ENCODE measurements at places on chromosomes 1 and 21.

- peak; percentile 15 for DNase-seq
Measured at GRCh38 chr1:112803906-112804762, 89.0 kb upstream of the PPM1J start.

DNA sequence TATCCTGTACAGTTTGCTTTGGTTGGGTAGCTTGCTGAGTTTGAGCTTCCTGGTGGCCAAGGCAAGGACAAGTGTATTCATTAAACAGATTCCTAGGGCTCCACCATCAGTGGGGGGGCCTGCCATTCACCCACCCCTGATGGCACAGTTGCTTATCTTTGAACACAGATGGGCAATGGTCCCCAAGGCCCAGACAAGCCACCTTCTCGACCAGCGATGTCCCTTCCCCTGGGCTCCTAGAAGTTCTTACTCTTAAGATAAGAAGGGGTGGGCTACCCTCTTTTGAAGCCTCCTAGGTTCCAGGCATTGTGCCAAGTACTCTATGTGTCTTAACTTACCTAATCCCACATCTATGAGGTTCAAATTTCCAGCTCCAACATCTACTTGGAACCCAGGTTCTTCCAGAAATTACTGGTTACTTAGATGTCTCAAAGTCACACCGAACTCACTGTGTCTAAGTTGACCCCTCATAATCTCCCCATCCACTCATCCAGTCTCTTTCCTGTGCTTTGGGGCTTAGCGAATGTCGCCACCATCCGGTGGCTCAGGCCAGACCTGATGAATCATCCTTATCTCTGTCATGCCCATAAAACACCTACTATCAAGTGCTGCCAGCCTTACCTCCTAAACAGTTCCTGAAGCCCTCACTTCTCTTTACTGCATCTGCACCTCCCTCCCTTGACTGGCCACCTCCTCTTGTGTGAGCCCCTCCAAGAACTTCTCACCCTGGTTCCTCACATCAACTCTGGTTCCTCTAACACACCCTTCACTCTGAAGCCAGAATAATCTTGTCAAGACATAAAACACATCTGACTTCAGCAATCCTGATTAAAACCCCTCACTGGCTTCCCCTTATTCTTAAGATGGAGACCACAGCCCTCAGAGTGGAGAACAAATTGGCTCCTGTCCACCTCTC is 50.1 kb downstream of the KLHDC7A start:
- no peak for DNase-seq

- no peak for DNase-seq
Measured at GRCh38 chr1:107105914-107106313, 34.9 kb upstream of the NTNG1 start.

DNA sequence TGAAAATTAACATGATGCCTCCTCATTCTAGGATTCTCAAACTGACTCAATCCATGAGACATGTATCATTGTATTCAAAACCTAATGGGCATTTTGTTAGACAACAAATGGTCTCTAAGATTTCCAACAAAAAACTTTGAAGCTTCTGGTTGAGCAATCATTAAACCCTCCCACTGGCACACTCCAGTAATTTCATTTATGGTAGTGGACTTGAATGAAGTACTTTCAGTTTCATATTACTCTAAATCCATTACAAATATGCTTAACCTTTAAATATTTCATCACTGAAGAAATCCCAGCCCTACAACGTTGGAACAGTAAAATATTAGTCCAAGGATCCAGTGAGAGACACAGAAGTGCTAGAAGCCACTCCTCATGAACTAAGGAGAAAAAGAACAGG is 43.5 kb downstream of the GBP6 start:
- no peak for DNase-seq

DNA sequence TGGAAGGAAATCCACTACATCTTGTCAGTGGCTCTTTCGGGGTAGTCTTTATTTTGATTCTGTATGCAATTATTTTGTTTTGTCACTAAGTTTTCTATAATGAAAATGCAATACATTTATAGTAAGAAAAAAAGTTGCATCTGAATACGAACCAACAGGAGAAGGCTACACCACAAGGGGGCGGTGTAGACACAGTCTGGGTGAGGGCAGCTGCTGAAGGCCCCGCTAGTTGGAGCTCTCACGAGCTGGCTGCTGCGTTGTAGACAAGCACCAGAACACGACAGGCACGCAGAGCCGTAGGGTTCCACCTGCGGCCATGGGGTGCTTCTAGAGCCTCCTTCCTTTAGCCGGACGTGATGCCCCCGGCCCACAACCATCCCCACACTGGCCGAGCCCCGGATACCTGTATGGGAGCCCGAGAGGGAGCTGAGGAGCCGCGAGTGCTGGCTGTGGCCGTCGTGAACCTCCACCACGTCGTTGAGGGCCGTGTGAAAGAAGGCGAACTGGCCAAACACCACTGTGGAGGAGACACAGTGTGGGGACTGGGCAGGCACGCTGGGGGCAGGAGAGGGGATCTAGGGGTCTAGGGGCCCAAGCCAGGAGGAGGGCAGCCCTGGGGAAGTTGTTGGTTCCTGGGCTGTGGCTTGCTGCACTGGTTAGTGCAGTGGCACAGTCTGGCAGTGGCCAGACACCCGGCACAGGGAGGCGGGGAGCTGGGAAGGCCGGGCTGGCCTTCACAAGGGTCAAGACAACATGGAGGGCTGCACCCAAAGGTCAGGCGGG is 160.8 kb downstream of the ZSCAN20 start:
- DNase-seq, result peak; percentile 80

DNA sequence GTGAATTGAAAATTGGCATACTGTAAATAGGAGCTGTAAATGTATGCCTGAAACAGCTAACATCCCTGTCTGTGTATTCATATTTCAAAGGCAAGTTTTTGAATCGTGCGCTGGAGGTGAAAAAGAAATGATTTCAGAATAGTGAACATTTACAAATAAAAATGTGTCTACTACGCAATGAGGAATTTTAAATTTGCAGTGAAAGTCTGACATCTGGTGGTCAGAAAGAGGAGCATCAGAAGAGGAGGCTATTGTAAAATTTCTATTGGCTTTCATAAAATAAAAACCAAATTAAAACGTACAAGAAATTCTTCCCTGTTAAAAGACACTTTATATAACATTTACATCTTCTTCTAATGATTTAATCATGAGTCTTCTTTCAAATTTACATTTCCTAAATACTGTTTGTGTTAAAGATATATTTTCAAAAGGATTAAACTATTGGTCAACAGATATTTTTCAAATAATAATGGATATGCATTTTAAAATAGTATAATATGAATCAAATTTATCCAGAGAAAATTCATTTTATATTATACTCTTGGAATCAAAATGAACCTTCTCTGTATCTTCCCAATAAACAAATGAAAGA is 113.7 kb upstream of the RRP15 start:
- DNase-seq, result no peak
